NCI-H2029 (cell line): ENCODE measurements at places on chromosomes 12 and 14.
A peak's percentile ranks its signal among the peaks of the same experiment; 100 is the strongest.

DNA sequence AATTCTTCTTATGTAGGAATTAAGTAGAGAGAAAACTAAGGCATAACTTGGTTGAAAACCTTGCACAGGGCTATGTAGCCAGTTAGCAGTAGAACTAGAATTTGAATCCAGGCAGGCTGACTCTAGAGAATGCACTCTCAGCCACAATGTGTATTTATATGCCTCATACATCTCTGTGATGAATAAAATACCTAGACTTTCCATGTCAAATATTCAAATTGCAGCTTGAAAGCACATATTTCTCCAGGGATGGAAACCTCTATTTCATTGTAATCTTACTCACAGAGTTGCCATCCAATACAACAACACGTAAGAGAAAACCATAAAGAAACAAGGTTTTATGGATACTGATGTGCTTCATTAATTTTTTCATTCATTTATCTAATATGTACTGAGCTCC lies 256.0 kb upstream of the FLRT2 start:
- DNase-seq: no peak

DNA sequence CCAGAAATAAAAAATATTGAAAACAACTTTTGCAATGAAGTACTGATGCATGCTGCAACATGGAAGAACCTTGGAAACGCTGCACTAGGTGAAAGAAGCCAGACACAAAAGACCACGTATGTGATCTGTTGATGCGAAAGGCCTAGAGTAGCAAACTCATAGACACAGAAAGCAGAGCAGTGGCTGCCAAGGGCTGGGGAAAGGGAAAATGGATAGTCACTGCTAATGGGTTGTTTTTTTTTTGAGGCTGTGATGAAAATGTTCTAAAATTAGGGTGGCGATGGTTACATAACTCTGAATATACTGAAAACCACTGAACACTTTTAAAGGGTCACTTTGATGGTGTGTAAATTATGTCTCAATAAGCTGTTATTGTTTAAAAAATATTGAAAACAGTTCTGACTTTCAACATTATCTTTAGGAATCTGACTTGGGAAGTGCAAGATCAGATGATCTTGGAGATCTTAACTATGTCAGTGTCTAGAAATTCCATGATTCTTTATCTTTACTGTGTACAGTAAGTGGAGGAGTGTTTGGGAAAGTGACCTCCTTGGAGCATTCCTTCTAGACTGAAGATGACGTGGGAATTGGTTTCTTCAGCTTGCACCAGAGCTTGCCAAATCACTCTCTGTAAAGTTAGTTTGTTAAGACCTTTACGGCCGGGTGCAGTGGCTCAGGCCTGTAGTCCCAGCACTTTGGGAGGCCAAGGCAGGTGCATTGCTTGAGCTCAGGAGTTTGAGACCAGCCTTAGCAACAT lies 12.4 kb downstream of the MLXIP start:
- no peak for DNase-seq

DNA sequence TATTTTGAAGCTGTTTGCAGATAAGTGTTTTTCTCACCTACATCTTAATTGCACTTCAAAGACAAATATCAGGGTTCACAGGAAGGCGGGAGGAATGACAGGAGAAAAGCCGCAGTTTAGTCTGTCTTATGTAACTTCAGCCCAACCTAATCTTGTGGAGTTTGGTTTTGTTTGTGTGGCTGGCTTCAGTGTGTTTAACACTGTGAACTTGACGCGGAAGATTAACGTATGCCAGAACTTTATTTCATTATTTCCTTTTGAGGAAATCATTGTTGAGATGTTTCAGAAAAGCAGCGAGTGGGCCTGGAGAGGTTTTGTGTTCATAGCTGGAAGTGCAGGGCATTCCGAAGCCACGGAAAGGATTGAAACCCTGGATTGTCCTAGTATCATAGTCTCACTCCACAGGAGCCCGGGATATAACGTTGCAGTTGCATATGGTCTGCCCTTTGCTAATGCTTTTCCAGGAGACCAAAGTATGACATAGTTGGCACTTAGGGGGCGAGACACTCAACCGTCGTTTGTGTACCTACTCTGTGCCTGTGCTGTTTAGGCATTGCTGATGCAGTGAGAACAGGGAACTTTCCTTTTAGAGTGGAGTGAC lies 2.0 kb downstream of the PELI2 start:
- DNase-seq: peak; percentile 68

- DNase-seq: no peak
Measured at GRCh38 chr14:57071639-57072038, 197.1 kb downstream of the EXOC5 start.

DNA sequence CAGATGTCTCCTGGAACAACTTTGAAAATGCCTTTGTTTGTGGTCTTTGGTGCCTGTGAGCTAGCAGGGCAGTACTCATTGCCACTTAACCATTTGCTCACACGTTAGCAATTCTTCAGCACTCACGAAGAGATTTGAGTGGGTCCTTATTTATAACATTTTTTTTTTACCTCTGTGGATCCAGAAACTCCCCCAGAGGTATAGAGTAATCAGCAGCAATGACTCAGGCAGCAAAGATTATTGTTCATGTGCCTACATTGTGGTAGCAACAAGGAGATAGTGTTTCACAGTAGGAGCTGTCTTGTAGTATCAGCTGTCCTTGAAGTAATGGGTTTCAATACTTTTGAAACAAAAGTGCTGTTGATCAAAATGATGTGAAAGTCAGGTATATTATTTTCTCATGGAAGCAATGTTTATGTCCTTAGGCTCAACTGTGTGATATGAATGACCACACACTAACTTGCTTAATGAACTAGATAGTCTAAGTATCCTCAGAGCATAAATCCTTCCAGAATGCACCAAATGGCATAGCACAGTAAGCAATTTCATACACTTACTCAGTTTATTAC lies 304.1 kb downstream of the EGLN3 start:
- no peak for DNase-seq

GRCh38 chr12:115794659-115795081 lies 482.8 kb downstream of the MED13L start:
- no peak for DNase-seq
